Stimulated activated CD8-positive, alpha-beta memory T cell treated with anti-CD3 and anti-CD28 coated beads, Interleukin-7, amount 100 ng/mL, for 1 hour (primary cell): ENCODE measurements at places on chromosomes 7 and 10.

- no peak for DNase-seq
These were observed 124.0 kb downstream of the CNNM2 start for GRCh38 chr10:103042129-103042528.

- no peak for DNase-seq
These were observed 88.9 kb upstream of the ODAD2 start for GRCh38 chr10:28087661-28088351.

DNA sequence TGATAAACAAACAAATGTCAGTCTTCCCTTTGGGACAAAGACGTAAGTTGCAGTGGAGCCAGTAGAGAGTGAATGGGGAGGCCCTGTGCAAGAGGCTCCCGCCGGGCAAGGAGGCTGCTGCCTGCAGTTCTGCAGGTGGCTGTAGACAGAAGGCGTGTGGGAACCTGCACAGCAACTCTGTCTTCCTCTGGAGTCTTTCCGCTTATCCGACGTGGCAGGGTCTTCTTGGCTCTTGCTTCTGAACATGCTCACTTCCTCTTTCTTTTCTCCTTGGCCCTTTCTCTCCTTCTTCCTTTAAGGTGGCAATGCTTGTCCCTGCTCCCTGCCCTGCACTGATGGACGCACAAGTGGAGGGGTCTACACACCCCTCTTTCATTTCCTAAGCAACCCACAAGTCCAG, 122.5 kb downstream of the HIPK2 start:
- no peak for DNase-seq

GRCh38 chr7:120475994-120476393, 203.0 kb downstream of the KCND2 start:
- DNase-seq = no peak

- DNase-seq = no peak
These were observed 11.1 kb upstream of the HERPUD2 start for GRCh38 chr7:35705932-35706461.

GRCh38 chr10:101693978-101694673, 844 bp downstream of the FBXW4 start:
- DNase-seq = peak; percentile 46

DNA sequence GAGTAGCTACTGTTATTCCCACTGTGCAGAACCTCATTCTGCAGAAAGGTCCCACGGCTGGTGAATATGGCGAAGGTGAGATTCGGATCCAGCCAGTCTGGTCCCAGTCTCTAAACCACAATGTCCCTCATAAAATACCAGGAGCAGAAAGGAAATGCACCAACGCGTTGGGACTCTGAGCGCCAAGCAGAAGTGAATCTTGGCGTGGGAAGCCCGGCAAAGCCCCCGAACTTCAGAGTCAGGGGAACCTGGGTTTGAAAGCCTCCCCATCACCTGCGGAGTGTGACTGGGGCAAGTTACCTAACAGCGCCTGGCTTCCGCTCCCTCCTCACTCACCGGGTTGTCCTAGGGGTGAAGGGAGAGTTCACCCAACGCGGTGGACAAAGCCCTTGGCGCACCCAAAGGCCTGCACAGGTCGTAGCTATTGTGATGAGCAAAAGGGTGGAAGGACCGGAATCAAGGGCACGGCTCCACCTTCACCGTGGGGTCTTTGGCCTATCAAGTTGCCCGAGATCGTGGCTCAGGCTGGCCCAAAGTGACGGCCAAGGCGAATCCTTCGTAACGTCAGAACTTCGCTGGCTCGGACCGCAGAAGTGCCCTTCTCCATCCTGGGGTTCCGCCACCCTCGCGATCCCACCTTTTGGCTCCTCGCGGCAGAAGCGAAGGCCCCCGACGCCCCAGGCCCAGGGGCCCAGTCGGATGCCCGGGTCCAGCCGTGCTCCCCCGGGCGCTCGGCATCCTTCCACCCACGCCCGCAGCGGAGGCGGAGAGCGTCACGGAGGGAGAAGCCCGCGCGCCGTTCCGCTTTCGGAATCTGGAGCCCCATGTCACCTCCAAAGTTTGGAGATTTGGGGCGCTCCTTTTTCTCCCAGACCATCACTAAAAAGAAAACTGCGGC, 811 bp downstream of the RGS10 start:
- DNase-seq = peak; percentile 21

DNA sequence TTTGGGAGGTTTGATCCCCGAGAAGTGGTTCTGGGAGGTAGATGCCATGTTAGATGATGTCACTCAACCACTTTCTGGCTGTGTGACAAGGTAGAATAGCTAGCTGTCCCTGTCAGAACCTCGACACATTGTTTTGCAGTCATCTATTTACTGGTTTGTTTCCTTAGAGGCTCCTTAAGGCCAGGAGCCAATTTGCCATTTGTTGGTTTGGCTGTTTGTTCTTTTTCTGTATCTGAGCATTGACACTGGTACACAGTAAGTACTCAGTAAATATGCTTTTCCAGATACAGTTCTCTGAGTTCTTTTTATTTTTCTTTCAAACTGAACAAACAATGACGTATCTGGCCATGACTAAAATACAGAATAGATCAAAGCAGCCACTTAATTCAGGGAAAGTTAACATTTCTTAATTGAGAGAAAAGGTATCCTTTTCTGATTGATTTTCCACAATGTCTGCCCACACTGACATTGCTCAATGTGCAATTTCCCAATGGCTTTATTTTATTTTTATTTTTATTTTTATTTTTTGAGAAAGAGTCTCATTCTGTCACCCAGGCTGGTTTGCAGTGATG, 121.6 kb downstream of the SPAG6 start:
- no peak for DNase-seq

GRCh38 chr10:11930312-11930978, 107.3 kb downstream of the PROSER2 start:
- DNase-seq = no peak

- DNase-seq = no peak
These were observed 116.5 kb downstream of the LMBR1 start for GRCh38 chr7:156776527-156776926.

DNA sequence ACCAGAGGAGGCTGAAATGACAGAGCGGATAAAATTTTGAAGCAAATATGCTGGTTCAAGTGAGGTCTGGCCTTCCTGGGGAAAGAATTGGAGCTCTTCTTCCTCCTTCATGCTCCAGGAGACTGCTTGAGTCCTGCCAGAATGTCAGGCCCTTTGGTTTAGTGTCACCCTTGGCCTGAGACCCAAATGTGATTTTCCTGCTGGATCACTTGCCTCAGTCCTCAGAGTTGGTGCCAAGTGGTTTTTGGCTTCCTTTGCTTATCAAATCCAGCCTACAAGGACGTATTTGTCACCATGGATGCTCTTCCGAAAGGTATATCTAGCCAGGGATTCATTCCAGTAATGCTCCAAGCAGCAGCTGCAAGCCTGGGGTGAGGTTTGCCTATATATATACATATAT, 118.4 kb downstream of the PLPP4 start:
- no peak for DNase-seq

- DNase-seq = no peak
These were observed 557 bp upstream of the LSM8 start for GRCh38 chr7:118183428-118183785.

DNA sequence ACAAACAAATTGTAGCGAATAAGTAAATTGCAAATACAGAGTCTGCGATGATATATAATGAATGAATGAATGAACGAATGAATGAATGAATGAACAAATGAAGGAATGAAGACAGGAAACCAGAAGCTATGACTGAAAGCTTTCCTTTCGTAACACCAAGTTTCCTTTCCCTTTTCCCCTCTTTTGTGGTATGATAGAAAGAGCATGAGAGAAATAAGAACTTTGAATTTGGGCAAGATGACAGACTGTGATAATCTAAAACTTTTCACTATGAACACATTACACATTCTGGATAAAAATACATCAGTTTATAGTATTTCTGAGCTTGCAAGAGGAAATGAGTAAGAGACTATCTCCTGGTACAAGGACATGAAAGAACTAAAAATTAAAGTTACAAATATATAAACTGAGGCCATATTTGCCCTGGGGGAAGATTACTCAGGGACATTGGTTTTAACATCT, 8.4 kb upstream of the UCN3 start:
- no peak for DNase-seq

DNA sequence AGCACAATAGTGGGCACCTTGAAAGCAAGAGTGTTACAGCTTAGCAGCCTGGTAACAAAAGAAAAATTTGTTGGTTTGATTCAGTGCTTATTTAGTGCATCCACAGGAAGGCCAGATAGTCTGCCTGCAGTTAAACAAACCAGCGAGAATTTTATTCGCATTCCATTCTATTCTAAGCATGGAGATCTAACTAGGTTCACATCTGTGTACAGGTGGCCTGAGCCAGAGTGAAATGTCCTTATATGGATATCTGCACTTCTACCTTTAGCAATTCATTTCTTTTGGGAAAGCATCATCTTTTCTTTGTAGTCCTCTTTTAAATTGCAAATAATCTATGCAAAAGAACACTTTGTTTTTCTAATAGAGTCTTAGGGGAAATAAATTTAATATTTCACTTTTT, 659.0 kb upstream of the FZD8 start:
- DNase-seq = no peak

DNA sequence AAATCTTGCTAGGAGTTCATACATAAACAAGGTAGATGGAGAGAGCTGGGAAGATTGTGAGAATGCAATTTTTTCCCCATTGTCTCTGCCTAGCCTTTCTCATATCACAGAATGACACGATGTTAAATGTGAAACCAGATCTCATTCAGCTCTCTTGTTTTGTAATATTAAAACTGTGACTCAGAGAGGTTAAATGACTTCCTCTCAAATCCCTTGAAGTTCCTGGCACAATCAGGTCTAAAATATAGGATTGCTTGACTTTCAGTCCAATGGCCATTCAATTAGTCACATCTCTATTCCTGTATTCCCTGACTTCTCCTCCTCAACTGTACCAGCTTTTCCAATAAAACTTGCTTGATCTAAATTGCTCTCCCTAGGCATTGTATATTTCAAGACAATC, 3.1 kb downstream of the ANKRD22 start:
- no peak for DNase-seq

DNA sequence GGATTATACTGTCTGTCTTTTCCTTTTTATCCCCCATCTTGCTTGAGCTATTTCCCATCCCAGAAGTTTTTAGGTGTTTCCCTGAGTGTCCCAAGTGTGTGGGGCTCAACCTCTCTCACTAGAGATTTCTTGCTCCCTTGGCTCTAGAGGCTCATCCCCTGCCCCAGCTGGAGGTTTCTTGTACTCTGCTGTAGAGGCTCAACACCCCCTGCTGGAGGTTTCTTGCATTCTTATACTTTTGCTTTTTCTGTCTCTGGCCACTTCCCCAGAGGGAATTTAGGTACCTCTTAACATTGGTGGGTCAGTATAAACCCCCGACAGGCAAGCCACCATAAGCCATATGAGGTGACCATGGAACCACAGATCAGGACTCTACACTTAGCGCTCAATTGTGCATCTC, 114.2 kb upstream of the FAM3C start:
- no peak for DNase-seq

- no peak for DNase-seq
These were observed 9.5 kb downstream of the CHRM2 start for GRCh38 chr7:136877990-136878389.

DNA sequence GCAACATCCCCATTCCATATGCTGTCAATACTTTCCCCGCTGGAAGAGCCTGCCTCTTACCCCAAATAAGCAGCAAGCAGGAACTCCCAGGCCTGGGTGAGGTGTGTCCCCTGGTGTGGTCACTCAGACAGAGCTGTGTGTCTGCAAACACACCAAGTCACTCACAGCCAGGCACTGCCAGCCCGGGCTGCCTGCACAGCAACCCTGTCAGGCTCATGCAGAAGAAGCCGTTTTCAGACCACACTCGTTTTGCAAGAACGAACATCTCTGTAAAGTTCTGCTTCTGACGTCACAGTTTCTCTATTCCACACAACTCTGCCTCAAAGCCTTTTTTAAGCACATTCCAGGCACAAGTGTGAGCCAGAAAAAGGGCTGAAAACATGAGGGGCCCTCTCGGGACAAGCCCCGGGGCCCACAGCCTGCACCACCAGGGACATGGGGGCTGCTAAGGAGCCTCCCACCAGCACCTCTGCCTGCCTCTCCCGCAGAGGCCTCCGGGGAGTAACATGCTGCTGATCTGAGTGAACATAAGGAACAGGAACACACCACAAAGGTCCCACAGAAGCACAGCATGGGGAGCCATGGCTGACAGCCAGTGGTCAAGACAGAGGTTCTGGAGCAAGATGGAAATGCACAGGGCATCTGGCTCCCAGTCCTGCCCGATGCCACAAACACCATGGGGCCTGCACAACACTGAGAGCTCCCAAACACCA, 11.4 kb downstream of the PTPRN2 start:
- DNase-seq = no peak

DNA sequence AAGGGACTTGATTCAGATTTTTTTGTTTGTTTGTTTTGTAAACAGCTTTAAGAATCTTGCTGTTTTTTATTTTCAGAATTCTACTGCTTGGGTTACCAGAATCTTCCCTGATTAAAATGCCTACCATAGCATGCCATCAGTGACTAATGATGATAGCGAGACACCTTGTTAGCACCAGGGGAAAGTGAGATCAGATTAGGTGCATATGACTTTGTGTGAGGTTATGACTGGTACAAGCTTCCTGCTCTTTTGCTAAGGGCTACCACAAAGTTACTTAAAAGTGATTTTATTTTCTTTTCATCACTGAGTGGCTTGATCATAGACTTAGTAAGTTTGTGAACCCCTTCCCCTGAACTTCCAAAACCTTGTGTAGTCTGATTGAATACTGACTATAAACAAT, 93.5 kb downstream of the SND1 start:
- DNase-seq = no peak

GRCh38 chr10:77071956-77072355, 565.7 kb downstream of the KCNMA1 start:
- DNase-seq = no peak

DNA sequence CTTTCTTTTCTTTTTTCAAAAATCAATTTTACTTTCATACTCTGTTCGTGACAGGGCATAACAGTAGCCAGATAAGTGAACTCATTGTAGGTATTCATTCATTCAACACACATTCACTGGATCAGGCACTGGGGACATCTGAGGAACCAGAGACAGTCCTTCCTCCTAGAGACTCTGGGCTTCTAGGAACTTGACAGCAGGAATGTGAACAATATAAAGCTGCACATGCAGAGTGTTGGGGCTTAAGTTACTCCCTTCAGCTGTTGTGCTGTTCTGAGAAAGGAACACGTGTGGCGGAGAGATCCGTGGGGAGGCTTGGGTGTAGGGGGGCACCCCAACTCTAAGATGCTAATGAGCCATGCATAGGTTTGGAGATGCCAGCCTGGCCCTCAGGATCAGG, 120.4 kb downstream of the PKD1L1 start:
- DNase-seq = no peak

GRCh38 chr7:148611692-148612091, 21.1 kb downstream of the C7orf33 start:
- DNase-seq = no peak

DNA sequence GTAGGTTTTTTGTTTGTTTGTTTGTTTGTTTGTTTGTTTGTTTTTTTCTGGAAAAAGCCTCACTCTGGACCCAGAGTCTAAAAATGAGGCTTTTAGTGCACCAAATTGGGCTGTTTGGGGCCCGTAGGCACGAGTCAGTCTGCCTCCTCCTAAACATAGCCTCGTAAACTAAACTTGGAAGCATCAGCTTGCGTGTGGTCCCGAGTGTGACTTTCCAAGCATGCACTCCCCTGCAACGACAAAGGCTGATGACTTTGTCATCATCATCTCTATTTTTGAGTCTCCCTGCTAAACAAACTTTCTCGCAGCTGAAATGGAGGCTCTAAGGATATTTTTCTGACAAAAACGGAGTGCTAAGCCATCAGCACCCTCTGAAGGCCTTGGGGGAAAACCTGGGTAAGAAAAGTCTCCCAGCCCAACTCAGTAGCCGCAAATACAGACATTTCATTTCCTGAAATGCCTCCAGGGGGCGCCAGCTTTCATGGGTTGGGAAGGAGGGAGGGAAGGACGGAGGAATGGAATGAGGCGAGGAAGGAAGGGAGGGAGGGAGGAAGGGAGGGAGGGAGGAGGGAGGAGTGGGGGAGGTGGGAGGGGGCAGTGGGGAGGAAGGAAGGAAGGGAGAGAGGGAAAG, 245.9 kb downstream of the KCNMA1 start:
- no peak for DNase-seq
